COLO829 (cell line): ENCODE measurements at places on chromosomes 1 and 21.

DNA sequence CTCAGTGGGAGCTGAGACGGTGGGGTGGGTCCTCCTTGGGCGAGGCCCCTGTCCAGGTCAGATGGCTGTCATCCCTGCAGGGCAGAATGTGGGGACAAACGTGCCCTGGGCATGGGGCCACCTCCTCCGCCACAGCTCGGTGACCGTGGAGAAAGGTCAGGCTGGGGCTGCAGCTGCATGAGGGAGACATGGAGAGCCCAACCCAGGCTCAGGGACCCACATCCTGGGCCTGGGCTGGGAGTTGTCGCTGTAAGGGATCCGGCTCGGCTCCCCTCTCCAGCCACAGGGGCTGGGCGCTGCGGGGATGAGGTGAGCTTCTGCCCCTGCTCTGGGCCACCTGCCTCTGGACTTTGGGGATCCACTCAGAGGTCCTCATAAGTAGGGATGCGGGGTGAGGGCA is 518 bp upstream of the PLCH2 start:
- DNase-seq = no peak

GRCh38 chr1:116420417-116421200 is 47.6 kb downstream of the ATP1A1 start:
- no peak for DNase-seq

- DNase-seq = peak; percentile 8
Observed at GRCh38 chr1:36988741-36989193, 45.5 kb downstream of the GRIK3 start.

GRCh38 chr1:206507284-206508129 is at the start of gene RASSF5:
TSS of gene RASSF5 (plus strand) at chr1:206507531. CDS start at chr1:206507603, 72 bp downstream.
- peak; percentile 48 for DNase-seq

GRCh38 chr21:33948096-33948950 is 32.7 kb upstream of the ATP5PO start:
- peak; percentile 78 for DNase-seq

DNA sequence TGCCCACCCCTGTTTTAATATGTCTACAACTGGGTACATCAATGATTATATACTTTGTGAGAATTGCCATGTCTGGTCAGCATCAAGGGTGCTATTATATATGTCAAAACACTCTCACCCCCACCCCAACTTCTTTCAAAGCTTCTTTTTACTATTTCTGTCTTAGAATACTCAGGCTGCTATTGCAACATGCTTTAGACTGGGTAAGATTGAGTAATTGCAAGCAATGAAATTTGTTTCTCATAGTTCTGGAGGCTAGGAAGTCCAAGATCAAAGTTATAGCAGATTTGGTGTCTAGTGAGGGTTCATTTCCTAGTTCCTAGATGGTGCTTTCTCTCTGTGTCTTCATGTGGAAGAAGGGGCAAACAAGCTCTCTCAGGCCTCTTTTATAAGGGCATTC is 100.5 kb upstream of the KCNK1 start:
- no peak for DNase-seq

- DNase-seq = no peak
Observed at GRCh38 chr1:6239950-6240768, 3.8 kb upstream of the HES3 start.

GRCh38 chr1:22210636-22211035 is 67.7 kb upstream of the WNT4 start:
- no peak for DNase-seq

GRCh38 chr1:47669081-47669585 is 231.3 kb downstream of the FOXD2 start:
- DNase-seq = no peak

- DNase-seq = no peak
Observed at GRCh38 chr1:107003972-107004371, 52.5 kb upstream of the PRMT6 start.

DNA sequence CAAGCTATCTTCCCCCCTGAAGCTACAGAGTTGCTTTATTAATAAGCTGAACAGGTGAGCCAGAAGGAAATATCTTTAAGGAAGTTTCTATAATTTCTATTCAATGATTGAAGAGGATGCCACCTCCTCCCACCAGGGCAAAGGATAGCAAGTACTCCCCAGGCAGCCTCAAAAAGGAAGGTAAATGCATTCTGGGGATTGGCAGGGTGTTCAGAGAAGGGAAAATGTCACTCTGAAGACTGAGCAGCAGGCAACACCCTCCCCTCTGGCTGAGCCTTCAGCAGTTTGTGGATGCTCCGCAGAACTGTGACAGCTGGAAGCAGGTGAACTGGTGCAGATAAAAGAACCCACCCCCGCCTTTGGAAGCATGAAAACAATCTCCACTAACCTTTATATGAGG is 140.8 kb downstream of the BRINP2 start:
- no peak for DNase-seq

- no peak for DNase-seq
Observed at GRCh38 chr21:36149788-36150711, 6.6 kb upstream of the DOP1B start.

DNA sequence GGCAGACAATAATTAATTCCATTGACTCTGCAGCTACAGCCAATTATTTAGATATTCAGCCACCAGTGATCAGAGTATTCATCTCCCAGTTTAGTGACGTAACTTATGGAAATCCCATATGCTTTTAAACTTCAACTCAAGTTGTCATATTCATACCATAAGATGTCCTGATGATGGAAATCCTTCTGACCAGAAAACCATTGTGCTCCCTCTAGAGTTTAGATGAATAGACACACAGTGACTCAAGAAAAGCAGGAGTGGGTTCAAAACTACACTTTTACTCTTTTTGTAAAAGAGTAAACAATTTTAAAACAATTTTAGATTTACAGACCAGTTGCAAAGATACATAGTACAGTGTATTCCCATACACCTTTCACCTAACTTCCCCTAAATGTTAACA is 463.7 kb downstream of the KCNT2 start:
- no peak for DNase-seq

DNA sequence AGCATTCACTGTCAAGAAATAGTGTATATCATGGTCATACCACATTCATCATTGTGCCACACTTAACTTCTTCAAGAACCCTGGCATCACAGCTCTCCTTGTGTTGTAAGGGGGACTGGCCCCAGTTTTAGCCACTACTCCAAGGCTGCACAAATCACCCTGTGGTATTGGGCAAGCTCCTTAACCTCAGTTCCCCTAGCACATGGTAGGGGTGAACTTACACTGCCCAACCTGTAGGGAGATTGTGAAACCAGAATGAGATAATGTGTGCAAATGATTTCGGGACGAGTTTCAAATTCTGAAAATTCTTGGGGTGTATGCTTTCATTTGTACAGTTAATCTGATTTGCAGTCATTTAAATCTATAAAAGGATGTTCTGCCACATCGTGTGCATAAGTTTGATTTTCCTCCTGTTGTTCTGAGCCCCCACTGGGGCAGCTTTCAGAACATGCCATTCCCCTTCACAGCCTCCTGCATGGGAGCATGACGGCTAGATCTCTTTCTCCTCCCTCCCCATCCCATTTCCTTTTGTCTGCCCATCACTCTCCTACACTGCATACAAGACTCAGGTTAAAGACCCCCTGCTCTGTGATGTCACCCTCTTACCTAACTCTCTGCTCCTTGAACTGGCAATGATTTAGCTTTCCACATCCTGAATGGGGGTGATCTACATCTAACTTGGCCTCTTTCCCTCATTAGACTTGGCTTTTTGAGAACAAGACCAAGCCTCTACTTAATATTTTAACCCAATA is 290.3 kb downstream of the CHRM3 start:
- DNase-seq = no peak

DNA sequence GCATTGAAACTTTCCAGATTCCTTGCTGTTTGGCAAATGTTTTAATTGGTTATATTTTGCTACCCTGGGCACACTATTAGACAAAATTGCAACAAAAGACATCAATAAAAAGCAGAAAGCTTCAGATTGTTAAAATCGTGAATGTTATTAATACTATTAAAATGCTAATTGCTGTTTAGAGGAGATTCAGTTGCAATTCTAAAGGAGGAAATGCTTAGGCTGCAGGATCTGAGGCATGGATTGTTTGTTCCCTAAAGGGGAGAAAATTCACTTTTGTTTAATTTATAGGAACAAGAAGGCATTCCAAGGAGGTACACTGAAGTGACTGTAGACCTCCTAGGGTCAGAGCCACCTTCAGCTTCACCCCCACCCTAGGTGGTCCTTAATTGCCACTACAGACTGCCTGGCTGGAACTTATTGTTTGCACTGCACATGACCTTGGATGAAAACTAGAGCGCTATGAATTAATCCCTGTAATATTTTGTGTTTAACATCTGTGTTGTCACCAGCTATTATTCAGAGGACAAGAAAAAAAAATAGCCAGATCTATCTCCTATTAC is 1266.9 kb upstream of the ADGRL2 start:
- no peak for DNase-seq

DNA sequence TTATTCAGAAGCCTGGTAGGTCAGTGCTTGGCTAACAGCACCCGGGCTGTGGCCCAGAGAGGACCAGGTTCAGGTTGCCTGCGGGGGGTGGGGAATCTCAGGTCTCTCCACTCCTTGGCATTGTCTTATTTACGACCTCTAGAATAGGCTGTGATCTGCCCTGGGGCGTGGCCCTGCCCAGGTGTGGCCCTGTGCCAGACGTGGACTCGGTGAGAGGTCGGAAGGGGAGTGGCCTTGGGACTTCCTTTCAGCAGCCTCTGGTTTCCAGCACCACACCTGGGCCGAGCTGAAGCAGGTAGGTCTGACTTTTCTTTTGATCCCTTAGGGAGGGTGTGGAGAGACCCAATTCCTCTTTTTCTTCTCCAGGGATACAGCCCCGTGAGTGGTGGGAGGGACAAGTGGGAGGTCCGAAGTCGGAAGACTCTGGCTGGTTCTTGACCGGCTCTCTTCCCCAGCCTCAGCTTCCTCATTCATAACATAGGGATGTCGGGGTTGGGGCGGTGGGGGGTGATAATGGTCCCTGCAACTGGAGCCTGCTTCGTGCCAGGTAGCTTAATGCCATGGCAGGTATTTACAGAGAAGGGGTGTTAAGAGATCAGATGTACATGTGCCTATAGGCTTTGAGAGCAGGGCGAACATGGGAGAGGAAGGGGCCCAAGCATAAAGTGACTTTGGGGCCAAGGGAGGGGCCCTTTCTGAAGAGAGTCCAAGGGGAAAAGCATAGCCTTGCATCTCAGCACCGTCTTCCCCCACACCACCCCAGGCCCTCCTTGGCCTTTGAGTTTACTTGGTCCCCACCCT is 16.5 kb downstream of the ACOT11 start:
- DNase-seq = no peak

GRCh38 chr1:151989211-151989862 is 4.3 kb downstream of the S100A10 start:
- DNase-seq = no peak

GRCh38 chr1:176717066-176717750 is 254.2 kb downstream of the PAPPA2 start:
- no peak for DNase-seq

DNA sequence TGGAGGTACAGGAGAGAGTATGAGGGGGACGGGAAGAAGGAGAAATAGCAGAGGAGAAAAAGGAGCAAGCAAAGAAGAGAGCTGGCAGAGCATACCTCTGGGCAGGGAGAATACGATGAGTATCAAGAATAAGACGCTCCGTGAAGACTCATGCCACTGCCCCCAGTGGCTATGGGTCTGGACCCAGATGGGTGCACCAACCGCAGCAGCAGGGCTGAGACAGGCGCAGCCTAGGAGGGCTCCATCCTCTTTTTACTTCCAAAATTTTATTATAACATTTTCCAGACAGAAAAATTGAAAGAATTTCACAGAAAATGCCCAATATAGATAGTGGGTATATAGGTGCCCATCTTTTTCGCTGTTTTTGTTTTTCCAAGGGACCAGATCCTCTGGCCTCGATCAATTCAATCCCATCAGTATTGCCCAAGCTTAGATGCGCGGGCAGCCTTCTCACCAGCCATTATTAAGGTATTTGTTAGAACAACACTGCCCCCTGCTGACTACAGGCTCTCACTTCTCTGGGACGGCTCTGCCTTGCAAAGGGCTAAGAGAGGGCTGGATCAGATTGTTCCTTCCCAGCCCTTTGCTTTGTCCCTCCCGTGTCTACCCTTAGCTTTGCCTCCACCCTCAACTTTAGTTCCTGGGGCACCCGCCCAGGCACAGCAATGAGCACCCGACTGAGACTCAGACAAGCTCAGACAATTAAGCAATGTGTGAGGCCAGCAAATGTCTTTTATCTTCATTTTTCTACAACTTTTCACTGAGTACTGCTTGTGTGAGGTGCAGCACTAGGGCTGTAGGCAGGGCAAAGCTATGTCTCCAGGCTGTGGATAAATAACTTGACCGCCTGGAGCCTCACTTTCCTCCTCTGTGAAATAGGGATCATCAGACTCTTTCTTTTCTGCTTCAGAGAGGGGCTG is 17.5 kb upstream of the CAMK1G start:
- DNase-seq = peak; percentile 86

GRCh38 chr1:197912739-197913494 is 4.3 kb upstream of the LHX9 start:
- no peak for DNase-seq

DNA sequence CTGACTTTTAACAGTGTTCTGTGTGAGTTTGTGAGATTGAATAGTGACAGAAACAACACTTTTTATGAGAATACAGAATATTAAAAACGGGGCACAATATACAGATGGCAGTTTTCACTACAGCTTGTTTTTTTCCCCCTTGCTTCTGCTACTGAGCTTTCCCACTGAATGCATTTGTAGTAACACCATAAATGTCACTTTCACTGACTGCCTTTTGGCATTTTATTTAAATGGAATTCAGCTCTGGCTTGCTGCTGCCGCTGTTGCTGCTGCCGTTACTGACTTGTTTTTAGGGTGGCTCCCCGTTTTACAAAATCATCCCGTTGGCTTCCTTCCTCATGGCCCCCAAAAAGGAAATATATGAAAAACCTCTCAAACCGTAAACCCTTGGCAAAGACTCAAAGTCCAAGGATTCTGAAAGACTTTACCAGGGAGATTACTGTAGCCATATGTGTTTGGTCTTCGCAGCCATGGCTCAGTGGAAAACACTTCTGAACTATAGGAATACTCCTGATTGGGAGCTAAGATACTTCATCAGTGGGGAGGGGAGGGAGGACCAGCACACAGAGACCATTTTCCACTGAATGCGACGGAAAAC is 151.0 kb downstream of the NUF2 start:
- DNase-seq = no peak

- DNase-seq = no peak
Observed at GRCh38 chr1:77802026-77802425, 22.6 kb downstream of the MIGA1 start.

DNA sequence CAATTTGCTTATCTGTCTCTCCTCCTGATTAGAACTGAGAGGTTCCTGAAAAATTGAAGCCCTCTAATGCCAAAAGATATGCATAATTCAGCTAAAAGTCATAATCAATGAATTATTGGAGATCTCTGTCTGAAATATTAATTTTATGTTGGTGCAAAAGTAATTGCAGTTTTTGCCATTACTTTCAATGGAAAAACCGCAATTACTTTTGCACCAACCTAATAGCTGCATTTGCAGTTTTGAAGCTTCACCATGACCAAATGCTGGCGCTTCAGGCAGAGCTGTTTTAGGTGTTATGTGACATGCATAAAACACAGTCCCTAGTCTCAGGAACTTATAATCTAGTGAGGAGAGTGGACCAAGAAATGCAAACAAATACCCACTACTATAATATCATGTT is 29.7 kb upstream of the FASLG start:
- no peak for DNase-seq

GRCh38 chr1:112803906-112804762 is 89.0 kb upstream of the PPM1J start:
- DNase-seq = peak; percentile 64
